ENCODE measurements at places on chromosomes 2 and 18. TPM values are rescaled to one million over a fixed set of nuclear protein-coding genes. Genes with fewer than 3 reads are reported as not detected.

DNA sequence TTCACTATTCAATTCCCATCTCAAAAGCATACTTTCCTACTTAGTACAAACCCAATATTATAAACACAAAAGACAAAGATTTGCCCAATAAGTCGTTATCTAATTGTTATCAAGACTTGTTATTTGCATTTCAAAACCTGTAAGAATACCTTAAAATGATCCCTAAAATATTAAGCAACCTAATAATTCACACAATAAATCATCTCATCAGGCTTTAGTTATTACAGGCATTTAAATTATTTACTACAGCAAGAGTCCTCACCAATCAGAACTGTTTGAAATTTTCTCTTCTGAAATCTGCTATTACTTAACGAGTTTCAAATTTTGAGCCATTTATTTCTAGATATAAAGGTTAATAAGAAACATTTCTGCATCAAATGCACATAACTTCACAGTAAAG, 1.6 kb downstream of the CCDC88A start:
- DNase-seq: no peak

- no peak for DNase-seq
These were observed 35.4 kb downstream of the PPP4R3B start for GRCh38 chr2:55581874-55582547.

DNA sequence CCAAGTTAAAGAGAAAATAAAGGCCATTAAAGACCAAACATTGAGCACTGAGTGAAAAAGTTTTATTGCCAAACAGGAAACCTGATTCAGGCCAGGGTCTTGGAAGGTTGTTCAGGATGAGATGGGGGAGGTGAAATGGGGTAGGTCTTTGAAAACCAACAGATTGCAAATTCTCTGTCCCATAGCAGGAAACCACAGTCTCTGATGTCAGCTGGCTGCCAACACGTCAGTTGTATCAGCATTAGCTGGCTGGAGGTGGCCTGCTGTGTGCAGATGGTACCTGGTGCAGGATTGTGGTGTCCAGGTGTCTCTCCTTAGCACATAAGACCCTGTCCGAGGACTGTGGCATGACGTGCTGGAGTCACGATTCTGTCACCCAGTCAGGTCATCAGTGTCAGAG, 106.3 kb downstream of the MSH2 start:
- DNase-seq: no peak

Gene TDRD15
- total RNA-seq: not detected

Gene DES
- 29.6 TPM for total RNA-seq

DNA sequence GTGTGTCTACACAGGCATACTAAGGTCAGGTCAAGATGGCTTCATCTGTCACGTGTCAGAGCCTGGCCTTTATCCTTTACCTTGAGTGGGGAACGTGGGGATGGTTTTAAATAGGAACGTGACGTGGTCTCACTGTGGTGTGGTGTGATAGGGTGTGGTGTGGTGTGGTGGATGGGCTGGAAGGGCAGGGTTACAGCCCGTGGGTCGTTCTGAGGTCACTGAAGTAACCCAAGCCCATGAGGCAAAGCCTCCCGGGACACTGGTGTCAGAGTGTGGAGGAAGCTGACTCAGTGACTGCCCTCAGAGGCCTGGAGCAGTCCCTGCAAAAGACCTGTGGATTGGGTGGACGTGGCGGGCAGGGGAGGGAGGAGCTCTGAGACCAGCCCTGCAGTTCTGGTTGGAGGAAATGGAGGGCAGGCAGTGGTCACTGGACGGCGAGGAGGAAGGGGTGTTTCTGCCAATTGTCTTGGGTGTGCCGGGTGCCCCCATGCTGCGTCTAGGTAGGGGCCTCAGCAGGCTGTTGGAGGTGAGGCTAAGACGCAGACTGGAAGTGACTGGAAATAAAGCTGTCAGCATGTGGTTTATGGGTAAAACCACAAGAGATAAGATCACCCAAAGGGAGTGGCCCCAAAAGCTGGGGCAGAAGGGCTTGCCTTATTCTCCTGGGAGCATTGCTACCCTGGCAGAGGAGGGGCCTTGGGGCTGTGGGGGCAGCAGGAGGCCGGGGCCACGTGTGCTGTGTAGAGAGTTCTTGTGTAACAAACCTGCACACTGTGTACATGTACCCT, 84.8 kb downstream of the SH3RF3 start:
- DNase-seq: no peak

GRCh38 chr18:12021077-12021476, 39.8 kb downstream of the IMPA2 start:
- DNase-seq: no peak

DNA sequence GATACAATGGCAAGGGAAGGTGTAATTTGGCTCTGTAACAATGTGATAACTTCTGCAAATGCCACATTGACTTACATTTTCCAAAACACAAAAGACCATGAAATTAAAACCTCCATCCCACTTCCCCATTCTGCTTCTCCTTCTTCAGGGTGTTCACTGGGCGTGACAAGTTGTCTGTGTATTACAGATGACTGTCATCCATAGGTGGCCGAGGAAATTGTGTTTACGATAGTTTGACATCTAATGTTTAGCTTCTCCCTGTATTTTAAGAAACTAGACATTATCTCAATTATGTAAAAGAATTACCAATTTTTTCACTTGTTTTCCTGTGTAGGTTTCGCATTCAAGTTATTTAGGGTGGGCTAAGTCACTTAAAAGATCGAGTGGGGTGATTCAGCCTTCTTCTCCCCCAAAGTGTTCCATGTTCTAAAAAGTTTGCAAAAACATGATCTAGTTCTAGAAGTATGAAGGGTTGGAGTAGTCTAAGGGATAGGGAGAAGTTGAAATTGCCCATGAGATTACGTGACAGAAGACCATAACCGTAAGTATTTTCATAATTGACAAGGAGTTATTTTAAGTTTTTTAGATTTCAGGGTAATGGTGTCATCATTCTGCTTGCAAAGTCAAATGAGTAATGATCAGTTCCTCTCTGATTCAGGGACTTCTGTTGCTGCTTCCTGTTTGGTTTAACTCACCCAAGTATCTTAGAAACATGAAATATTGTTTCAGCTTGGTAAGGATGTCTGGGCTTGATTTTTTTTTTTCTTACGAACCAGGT, 25.2 kb upstream of the CYTIP start:
- no peak for DNase-seq

All from breast epithelium (tissue), 4 donors.